ENCODE measurements at places on chromosomes 3 and 15. TPM values are rescaled to one million over a fixed set of nuclear protein-coding genes. Genes with fewer than 3 reads are reported as not detected.
A peak's percentile ranks its signal among the peaks of the same experiment; 100 is the strongest.

Gene SLC35G2
- 16.2 TPM for total RNA-seq

Gene GOLGA8J
- not detected for total RNA-seq

Gene EAF2
- 2.3 TPM for total RNA-seq

Gene GRK7
- total RNA-seq, result not detected

Gene GPR149
- total RNA-seq, result not detected

Gene HTR3E
- total RNA-seq, result not detected

GRCh38 chr3:120454076-120454689, 3.4 kb upstream of the FSTL1 start:
- DNase-seq, result no peak

GRCh38 chr3:177201700-177202397, 4.6 kb upstream of the TBL1XR1 start:
- DNase-seq, result no peak

DNA sequence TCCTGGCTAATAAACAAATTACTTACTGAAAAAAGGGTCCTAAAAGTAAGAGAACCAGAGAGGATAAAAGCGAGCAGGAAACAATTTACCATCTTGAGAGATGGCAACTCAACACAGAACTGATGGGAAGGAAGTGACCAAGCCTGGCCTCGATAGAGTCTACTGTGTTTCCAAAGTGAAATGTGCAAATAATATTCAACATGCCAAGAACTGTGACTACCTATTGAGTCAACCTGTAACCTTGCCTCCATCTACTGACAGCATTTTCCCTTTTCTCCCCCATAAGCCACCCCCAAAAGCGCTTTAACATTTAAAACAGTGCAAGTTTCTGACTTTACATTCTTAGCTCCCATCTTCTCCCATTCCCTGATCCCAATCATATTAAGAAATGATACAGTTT, 75.4 kb upstream of the PSMD6 start:
- DNase-seq, result no peak

GRCh38 chr15:66702035-66702786, at the start of gene SMAD6:
Gene SMAD6 (plus strand): TSS chr15:66702236. CDS start chr15:66703259, 1,023 bp downstream.
- DNase-seq, result peak; percentile 96

DNA sequence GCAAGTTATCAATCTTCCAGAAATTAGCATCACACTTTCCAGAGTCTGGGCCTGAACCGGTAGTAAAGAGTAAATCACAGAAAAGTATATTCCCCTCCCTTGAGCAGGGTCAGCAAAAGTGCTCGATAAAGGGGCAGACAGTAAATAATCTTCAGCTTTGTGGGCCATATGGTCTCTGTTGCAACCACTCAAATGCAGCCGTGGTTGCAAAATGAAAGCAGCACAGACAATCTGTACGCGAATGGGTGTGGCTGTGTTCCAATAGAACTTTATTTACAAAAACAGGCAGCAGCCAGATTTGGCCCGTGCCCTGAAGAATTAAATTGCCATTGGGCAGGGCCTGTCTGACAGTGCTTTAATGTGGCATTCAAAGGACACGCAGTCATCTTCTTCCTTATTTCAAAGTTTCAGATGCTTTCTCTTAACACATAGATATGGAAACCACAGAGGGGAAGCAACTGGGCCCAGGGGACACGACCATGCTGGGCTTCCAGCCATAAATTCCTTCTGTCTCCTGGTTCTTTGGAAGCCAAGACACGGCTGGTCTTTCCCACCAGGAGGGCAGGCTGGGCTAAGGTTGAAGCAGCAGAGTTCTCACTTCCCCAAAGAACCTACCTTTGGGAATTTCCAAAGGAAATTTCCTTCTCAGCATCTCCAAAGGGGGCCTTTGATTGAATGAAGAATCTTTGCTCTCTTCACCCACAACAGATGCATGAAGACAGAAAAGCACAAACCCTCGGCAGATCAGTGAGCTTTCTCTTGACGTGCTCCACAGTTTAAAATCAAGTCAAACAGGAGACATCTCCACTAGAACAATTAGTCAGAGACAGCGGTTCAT, 489.8 kb upstream of the PROK2 start:
- peak; percentile 24 for DNase-seq

DNA sequence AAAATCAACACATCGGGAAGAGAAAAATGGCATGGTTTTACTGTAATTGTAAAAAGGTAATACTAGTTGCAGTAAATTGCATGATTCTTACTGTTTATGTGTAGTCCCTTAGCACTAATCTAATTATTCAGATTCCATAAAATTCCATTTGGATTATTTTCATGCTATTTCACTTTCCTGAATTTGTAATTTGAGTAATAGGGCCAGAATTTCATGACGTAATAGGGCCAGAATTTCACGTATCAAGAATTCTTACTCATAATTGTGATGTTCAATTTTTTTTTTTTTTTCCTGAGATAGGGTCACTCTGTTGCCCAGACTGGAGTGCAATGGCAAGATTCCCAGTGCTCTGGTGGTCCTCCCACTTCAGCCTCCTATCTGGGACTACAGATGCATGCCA, 2.9 kb upstream of the U2SURP start:
- no peak for DNase-seq

DNA sequence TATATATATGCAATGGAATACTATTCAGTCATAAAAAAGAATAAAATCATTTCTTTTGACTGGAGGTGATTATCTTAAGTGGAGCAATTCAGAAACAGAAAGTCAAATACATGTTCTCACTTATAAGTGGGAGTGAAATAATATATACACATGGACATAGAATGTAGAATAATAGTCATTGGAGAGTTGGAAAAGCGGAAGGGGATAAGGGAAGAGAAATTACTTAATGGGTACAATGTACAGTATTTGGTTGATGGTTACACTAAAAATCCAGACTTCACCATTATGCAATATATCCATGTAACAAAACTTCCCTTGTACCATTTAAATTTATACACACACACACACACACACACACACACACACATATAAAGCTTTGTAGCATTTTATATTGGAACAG, 84.3 kb downstream of the RAP2B start:
- DNase-seq, result no peak

GRCh38 chr15:99437315-99438223, 128.2 kb upstream of the MEF2A start:
- DNase-seq, result no peak

- no peak for DNase-seq
These were observed 1.1 kb downstream of the BAHD1 start for GRCh38 chr15:40441565-40442531.

Measured in NCI-H460 (cell line).